ENCODE measurements at places on chromosomes 5 and 9. TPM values are rescaled to one million over a fixed set of nuclear protein-coding genes. Genes with fewer than 3 reads are reported as not detected.

DNA sequence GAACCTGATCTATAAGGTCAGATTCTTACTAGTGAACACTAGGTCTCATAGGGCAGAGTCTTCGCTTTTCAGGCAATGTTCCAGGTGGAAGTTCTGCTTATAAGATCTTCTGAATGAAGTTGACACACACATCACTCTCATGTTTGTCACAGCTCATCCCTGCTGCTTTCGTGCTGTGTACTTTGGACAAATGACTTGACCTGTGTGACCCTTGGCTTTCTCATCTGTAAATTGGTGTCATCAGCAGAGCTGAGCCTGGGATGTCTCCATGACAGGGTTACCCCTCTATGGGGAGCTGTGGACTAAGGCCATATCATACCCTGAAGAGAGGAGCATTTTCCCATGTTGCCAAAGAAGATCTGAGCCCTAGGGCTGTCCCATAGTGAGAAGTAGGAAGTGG is 2.8 kb downstream of the DELE1 start:
- no peaks in the 10 kb centered on the region for H3K27me3 ChIP-seq
- no peak overlapping the region for H3K4me3 ChIP-seq
- H3K4me1 ChIP-seq: peaks cover 72% of the 10 kb centered on the region

The CER1 gene
- not detected for total RNA-seq

The LECT2 gene
- not detected for total RNA-seq

The IFT74 gene
- total RNA-seq: 10.1 TPM

GRCh38 chr5:107213025-107213424 is 457.7 kb downstream of the EFNA5 start:
- H3K4me1 ChIP-seq: peaks cover 32% of the 10 kb centered on the region
- no peak overlapping the region for H3K4me3 ChIP-seq
- peak overlapping the region; percentile 82 for H3K27ac ChIP-seq

DNA sequence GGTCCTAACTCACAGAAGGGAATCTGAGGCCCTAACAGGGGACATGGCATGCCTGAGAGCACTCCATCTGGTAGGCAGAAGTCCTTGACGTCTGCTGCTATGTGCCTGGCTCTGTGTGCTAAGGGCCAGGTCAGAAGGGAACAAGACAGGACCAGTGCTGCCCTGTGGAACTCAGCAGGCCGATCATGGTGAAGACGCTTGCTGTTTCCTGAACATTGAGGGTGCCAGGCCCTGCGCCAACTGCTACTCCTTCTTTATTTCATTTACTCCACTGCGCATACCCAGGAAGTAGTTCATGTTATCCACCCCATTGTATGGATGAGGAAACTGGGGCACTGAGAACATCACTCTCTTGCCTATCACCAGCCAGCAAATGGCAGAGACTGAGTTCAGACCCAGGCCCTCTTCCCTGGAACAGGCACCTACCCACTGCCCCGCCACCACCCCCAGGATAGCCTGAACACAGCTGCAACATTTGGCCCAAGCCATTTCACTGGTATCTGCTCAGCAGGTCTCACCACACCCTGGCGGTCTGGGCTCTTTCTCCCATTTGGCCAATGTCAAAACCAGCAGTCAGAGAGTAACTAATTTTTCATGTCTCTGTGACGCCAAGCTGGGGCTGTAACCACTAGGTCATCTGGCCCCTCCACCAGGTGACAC is 24.8 kb upstream of the FOXI1 start:
- DNase-seq: no peak
- H3K4me1 ChIP-seq: no peaks in the 10 kb centered on the region
- H3K4me3 ChIP-seq: no peak overlapping the region

DNA sequence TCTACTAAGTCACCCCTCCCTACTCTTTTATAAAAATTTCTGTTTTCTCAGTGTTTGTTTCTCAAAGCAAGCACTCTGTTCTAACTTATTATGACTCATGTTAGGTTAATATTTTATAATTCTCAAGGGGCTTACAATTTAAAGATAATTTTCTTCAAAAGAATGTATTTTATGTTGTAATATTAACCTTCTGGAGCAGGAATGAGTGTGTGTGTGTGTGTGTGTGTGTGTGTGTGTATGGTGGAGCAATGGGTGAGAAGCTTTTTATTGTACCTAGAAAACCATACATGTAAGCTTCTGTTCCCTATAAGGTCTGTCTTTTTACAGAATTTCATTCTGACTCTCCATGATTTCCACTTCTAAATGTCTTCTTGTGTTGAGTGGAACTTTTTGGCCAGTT is 63.0 kb downstream of the PBX3 start:
- H3K27ac ChIP-seq: no peak overlapping the region
- no peak for DNase-seq
- H3K4me1 ChIP-seq: peaks cover 1% of the 10 kb centered on the region
- no peaks in the 10 kb centered on the region for H3K36me3 ChIP-seq
- no peaks in the 10 kb centered on the region for H3K27me3 ChIP-seq

GRCh38 chr5:2742921-2743679 is 8.4 kb downstream of the IRX2 start:
- H3K4me3 ChIP-seq: no peak overlapping the region
- H3K4me1 ChIP-seq: peaks cover 13% of the 10 kb centered on the region
- no peaks in the 10 kb centered on the region for H3K36me3 ChIP-seq

The NUDCD2 gene
- 13.0 TPM for total RNA-seq

DNA sequence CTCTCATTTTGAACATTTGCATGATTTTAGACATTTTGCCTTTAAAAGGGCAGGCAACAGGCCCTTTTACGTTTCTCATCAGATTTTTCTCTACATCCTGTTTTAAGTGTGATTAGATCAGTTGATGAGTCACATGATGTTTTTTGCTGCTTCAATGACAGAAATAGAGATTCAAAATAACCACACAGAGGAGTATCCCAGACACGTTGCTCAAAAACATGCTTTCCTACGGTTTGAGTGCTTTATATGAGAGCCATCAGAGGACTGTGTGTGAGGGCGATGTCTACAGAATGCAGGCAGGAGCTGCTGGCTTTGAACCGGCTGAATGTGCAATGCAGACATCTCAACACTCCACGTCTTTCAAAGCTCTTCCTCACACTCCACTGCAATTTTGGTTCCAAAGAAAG is 42.1 kb downstream of the OTULIN start:
- H3K4me3 ChIP-seq: no peak overlapping the region
- peaks cover 23% of the 10 kb centered on the region for H3K4me1 ChIP-seq
- DNase-seq: no peak
- no peaks in the 10 kb centered on the region for H3K27me3 ChIP-seq
- peak overlapping the region; percentile 30 for H3K27ac ChIP-seq
- H3K36me3 ChIP-seq: peaks cover 65% of the 10 kb centered on the region

The PCDHGC4 gene
- 1.8 TPM for total RNA-seq
